ENCODE measurements at places on chromosomes 12 and 14. TPM values are rescaled to one million over a fixed set of nuclear protein-coding genes. Genes with fewer than 3 reads are reported as not detected.

GRCh38 chr14:91417120-91417982 is at the start of gene CCDC88C:
Gene CCDC88C (minus strand): TSS chr14:91417820. CDS start chr14:91417690, 130 bp downstream.
- peak; percentile 34 for DNase-seq
- no peak within 1 kb of the TSS for H3K27ac ChIP-seq
- peak within 1 kb of the TSS; percentile 63 for H3K4me3 ChIP-seq
- no peaks in the 10 kb centered on the region for H3K4me1 ChIP-seq
- H3K36me3 ChIP-seq, result no peaks in the 10 kb centered on the region

FOXN4 gene
- total RNA-seq, result not detected

RIPK3 gene
- 2.2 TPM for total RNA-seq

DNA sequence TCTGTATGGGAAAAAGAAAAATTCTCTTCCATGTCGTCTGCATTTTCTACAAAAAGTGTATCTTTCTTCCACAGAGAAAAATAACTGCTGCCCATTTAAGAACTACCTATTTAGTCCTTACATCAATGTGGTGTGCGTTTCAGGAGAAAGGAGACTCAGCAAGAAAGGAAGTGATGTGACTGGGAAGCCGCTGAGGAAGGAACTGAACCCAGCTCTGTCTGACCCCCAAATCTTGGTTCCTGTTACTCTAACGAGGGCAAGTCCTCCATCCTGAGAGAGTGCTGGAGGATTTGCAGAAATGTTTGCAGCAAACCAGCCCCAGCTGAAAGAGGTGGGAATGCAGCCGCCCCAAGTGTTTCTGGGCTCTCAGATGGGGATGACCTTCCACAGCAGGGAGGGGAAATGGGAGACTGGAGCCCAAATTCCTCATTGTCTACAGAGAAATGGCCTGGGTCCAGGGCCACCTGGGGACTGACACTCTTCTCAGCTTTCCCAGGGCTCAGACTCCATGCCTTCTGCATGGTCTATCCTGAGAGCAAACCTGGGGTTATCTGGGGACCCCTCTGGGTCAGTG is 6.7 kb upstream of the MLEC start:
- no peaks in the 10 kb centered on the region for H3K4me1 ChIP-seq
- H3K27me3 ChIP-seq, result no peaks in the 10 kb centered on the region
- H3K36me3 ChIP-seq, result no peaks in the 10 kb centered on the region
- no peak for DNase-seq
- H3K27ac ChIP-seq, result no peak overlapping the region

- H3K27me3 ChIP-seq, result no peaks in the 10 kb centered on the region
- DNase-seq, result peak; percentile 89
- H3K4me3 ChIP-seq, result peak overlapping the region; percentile 57
- peak overlapping the region; percentile 94 for H3K27ac ChIP-seq
- no peaks in the 10 kb centered on the region for H3K36me3 ChIP-seq
- H3K4me1 ChIP-seq, result peaks cover 68% of the 10 kb centered on the region
Observed at GRCh38 chr12:2284857-2285256, 232.1 kb downstream of the CACNA1C start.

MOK gene
- 34.9 TPM for total RNA-seq

SLC8B1 gene
- 6.6 TPM for total RNA-seq

DNA sequence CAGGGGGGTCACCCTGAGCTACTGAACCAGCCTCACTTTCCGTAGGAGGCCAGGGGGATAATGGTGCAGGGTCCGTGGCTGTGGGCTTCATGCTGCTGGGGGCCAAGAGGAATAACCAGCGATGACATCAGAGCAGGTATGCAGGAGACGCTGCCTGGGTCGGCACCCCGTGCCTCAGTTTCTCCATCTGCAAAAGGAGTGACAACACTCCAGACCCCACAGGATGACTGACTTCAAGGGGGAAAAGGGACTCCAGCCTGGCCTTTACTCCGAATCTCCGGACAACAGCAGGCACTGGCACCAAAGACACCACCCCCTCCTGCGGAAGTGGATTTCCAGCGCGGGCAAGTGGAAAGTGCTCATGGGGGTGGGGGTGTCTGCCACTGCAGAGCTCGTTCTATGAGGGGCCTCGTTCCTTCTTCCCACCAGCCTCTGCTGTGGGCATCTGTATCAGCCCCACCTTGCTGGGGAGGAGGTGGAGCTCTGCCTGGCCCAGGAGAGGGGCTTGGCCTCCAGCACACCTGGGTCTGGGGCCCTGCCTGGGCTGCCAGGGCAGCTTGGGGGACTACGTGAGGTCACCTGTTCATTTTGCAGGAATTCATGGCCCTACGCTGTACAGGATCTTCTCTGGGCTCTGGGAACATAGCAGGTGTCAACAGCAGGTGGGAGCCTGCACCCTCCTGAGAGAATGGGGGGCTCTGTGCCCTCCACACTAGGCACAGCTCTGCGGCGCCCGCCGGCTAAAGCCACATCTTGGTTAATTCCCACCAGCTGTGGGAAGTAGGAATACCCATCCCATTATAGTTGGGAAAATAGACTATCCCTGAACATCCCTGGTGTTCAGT is 216.6 kb upstream of the C14orf180 start:
- no peaks in the 10 kb centered on the region for H3K4me1 ChIP-seq
- no peak overlapping the region for H3K27ac ChIP-seq
- no peak overlapping the region for H3K4me3 ChIP-seq
- no peak for DNase-seq
